Activated CD8-positive, alpha-beta memory T cell treated with anti-CD3 and anti-CD28 coated beads, Interleukin-2, amount 50 U/mL, for 48 hours (primary cell): ENCODE measurements at places on chromosomes 5 and 9.

DNA sequence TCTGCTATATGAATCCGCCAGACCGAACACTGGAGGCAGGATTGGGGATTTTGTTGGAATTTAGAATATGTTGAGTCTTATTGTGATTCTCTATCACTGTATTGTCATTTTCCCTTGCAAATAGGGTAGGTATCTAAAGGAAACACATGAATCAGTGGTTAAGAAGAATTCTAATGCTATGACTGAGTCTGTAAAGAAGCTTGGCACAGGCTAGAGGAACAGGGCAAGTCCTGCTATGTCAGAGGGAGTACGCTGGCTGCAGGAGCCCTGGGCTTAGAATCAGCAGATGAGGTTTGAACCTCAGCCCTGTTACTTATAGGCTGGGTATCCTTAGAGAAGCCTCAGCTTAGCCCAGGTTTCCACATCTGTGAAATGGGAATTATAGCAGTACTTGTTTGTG lies 198.1 kb downstream of the NR3C1 start:
- no peak for DNase-seq

GRCh38 chr9:38082446-38083287 lies 13.6 kb upstream of the SHB start:
- peak; percentile 23 for DNase-seq

GRCh38 chr9:133520121-133520835 lies 4.5 kb downstream of the MYMK start:
- DNase-seq = no peak

DNA sequence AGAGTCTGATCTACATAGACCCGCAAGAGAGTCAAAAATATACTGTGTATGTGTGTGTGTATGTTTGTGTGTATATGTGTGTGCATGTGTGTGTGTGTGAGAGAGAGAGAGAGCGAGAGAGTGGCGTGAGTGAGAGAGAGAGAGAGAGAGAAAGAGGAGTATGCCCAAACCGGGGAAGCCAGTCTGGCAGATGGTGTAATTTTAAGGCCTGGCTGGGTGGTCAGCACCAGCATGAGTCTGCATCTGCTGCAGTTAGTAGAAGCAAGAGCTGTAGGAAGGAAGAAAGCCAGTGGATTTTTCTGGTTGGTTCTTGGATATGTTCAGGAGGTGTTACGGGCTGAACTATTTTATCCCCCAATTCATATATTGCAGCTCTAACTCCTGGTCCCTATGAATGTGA lies 75.2 kb downstream of the ACTBL2 start:
- no peak for DNase-seq

DNA sequence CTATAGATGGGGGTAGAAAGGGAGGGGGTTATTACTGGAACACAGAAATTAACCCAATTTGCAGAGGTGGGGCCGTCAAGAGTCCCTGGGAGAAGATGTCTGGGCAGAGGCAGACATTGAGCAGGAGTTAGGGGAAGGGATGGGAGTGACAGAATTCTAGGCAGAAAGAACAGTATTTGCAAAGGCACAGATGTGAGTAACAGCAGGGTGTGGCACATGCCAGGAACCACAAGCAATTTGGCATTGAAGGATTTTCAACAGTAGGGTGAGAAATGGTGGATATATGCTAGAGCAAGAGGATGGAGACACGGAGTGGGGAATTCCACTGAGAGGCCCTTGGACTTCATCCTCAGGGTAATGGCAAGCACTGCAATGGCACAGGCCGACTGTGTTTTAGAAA lies 71.6 kb upstream of the FRRS1L start:
- DNase-seq = no peak
